Nucleus accumbens (tissue), 56 donors: ENCODE measurements at places on chromosomes 12 and 14.

DNA sequence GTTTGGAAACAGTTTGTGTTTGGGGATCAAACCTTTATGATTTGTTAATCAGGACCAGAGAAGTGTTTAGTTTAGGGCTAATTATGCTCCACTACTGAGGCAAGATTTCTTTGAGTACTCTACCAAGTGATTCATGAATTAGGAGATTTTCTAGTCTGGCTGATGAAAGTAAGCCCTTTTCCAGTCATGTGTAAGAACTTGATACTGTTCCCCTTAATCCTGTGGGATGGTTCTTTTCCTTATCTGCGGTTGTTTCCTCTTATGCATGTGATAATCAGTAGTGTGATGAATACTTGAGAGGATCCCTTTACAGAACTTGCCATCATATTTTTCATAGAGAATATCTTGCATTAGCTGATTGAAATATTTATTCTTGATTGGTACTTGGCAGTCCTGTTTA is 42.1 kb downstream of the DYRK2 start:
- DNase-seq, result no peak

DNA sequence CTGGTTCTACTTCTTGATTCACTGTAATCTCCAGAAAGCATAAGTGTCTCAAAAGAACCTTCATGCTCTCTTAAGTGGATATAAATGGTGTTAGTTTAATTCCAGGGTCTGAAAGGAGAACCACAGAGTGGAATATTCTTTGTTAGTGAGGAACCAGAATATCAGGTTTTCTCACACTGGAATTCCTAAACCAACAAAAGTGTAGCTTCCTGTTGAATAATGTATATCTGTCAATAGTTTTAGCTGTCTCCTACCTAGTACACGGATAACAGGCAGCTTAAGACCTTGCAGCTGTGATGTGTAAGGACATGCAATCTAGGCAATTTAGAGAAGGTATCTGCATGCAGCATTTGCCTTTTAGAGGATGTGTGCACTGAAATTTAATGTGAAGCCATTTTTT is 24.0 kb downstream of the LRIG3 start:
- no peak for DNase-seq

DNA sequence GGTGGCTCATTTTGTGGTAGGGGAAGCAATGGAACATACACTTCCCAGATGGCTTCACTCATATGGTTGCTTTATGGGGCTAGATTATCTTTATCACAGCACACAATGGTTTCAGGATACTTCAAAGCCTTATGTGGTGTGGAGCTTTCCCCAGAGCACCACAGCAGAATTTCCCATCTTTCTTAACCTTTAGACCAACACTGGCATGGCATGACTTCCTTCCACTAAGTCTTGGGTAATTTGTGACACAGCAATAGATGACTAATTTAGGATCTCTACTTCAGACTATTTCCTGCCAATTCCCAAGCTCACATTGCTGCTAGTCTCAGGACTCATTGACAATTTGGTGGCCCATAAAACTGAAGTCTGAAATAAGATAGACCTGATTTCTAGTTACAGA is 36.9 kb upstream of the DCN start:
- DNase-seq, result no peak

DNA sequence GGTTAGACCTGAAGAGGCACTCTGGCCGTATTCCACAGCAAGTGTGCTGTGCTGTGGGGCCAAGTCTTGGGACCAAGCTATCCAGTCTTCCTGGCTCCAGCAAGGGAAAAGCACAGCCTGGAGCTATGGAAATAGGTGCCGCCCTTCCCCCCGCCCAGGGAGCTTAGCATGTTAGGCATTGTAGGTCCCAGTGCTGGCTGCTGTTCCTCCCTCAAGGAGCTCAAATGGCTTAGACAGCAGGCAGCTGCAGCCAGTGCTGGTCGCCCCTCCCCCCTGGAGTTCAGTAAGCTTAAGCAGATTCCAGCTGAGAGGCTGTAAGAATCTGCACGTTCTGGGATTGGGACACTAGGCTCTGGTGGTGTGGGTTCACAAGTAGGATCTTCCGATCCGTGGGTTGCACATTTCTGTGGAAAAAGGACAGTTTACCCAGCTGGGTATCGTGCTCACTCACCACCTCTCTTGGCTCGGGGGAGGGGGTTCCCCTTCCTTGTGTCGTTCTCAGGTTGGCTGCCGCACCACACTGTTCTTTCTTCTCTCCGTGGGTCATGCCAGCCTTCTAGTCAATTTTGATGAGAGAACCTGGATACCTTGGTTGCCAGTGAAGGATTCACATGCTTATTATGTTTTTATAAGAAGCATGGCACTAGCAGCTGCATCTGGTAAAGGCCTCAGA is 127.3 kb downstream of the CNTN1 start:
- no peak for DNase-seq

DNA sequence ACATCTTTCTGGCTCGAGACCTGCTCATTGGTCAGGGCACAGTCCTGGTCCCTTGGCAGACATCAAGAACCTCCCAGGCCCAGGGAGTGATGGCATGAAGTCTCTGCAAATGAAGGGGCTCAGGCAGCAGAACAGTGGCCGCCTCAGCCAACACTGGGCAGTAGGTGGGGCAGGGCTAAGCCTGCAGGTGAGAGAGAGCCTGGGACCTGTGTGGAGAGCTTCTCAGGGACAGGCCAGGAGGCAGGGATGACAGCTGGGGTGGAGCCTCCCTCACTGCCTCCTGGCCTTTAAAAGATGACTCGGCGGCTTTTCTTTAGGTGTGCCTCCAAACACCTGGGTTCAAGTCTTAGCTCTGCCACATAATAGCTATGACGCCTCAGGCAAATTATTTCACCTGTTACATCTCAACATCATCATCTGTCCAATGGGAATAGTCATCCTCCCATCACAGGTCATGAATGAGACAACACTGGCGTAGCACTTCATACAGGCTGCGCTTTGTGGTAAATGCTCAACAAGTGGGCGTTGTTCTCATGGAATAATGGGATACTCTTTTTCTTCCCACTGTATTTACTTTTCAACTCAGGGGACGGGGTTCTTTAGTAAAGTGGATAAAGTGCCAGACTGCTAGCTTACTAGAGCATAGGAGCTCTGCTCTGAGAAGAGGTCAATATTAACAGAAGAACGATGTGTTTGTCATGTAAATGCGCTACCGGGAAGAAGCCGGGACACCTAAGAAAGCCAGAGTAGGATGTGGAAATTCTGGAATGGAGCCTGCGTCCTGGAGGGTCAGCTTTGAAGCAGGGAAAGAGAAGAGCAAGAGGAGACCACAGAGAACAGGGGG is 277.4 kb downstream of the FOXN3 start:
- no peak for DNase-seq

- no peak for DNase-seq
Observed at GRCh38 chr14:59832653-59833294, 37.8 kb downstream of the RTN1 start.

- DNase-seq, result no peak
Observed at GRCh38 chr12:4438834-4439596, 6.6 kb downstream of the FGF6 start.

GRCh38 chr14:104423701-104424405 is 155.7 kb upstream of the C14orf180 start:
- no peak for DNase-seq

DNA sequence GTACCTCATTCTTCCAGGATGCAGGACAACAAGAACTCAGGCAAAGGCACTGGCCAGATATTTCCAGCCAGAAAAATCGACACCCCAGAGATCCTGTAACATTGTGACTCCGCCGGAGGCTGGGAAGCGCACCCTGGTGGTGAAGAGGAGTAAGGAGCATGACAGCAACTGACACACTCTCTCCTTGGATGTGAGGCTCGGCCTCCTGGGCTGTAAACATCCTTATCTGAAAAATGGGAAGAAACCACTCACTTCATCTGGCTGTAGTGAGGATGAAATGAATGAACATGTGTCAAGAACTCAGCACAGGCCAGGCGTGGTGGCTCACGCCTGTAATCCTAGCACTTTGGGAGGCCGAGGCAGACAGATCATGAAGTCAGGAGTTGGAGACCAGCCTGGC is 27.5 kb downstream of the TCHP start:
- no peak for DNase-seq
